ENCODE measurements at places on chromosomes 5 and 9.
A peak's percentile ranks its signal among the peaks of the same experiment; 100 is the strongest.

DNA sequence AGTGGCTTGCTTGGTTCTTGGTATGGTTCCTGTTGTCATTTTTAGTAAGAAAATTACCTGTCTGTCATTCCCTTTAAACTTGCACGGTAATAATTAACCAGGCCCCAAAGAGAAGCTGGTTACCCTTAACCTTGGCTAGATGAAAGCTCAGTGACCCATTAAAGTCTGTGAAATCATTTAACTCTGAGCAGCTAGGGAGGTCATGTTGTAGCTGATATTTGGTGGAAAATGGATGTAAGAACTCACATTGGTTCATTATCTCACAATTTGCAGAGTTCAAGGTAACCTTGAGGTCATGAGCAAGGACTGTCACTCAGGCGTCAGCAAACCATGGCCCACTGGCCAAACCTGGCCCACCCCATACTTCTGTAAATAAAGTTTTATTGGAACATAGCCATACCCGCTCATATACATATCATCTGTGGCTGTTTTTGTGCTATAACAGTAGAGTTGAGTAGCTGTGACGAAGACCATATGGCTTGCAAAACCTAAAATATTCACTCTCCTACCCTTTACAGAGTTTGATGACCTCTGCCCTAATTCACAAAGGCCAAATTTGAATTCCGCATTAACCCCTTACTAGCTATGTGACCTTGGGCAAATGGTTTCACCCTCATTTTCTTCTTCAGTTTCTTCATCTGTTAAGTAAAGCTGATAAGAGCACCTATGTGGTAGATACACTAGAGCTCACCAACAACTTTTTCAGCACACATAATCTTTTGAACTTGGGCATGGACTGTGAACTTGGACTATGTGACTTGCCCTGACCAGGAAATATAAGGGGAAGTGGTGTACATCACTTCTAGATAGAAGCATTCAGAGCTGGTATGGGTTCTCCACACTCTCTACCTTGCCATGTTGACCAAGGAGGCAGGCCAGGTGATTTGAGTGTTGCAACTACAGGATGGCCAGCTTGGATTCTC lies 61.5 kb upstream of the CPEB4 start:
- DNase-seq, result no peak

- DNase-seq, result no peak
Observed at GRCh38 chr5:153988510-153988909, 50.2 kb downstream of the FAM114A2 start.

DNA sequence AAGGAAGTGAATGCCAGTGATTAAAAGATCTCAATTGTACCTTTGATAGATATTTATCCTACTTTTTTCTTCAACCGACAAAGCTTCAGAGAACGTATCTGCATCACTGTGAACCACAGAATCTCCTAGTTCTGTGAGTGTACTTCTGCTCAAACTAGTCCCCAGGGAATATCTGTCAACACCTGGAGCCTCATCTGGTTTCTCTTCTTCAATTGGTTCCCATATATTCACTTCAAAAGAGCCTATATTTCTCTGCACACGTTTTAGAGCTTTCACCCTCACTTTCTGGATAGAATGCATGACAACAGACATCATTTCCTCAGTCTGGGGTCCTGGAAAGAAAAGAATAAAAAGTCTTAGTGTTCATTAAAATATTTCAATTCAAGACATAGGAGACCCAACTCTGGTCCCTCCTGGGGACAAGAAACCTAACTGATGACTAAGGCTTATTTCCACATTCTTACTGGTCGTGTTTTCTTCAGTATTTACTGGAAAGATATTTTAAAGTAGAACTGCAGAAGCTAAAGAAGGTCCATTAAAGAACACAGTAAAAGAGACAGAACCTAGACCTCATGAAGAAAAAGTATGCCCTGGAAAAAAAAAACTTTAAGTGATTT lies 64.3 kb downstream of the CPLANE1 start:
- no peak for DNase-seq

DNA sequence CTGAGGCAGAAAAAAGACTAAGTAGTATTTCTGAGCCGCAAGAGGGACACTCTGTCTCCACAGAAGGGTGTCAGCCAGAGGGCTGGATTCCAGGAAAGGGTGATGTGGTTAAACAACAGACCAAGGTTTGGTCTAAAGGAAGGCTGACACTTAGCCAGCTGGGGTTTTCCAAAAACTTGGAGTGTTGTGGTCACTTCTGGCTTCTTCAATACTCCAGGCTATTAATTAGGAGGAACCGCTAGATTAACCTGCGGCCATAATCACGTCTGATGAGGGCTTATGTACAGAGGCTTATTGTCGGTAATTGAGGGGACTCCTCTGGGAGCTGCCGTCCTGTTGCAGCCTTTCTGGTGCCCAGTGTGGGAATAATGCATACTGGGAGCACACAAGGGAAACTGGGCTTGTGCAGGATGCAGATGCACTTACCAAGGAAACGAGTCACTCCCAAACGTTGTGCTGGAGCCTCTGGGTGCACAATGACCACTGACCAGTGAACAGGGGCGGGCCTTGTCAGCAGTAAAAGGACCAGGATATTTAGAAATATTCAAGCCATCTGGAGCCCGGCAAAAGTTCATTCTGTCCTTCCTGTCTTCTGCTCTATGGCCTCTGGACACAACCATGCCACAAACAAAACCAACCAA lies 70.2 kb upstream of the TUT7 start:
- no peak for DNase-seq

GRCh38 chr9:128218518-128219389 lies 15.6 kb downstream of the DNM1 start:
- DNase-seq, result peak; percentile 100

DNA sequence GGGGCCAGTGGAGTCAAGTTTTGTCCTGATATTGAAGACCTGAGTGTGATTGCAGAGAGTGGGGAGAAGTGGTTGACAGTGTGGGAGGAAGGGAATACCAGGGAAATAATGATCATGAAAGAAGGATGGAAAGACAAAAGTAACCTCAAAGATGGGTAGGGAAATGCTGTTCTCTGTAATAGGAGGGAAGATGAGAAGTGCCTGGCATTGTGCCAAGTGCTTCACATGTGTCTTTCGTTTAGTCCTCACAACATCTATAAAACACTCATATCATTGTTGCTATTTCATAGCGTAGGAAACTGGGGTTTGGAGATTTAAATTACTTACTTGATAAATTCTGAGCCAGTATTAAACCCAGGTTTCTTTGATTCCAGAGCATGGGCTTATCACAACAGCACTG lies 472.3 kb downstream of the LRRC70 start:
- no peak for DNase-seq

GRCh38 chr9:36911037-36911436 lies 123.0 kb downstream of the PAX5 start:
- DNase-seq, result no peak

DNA sequence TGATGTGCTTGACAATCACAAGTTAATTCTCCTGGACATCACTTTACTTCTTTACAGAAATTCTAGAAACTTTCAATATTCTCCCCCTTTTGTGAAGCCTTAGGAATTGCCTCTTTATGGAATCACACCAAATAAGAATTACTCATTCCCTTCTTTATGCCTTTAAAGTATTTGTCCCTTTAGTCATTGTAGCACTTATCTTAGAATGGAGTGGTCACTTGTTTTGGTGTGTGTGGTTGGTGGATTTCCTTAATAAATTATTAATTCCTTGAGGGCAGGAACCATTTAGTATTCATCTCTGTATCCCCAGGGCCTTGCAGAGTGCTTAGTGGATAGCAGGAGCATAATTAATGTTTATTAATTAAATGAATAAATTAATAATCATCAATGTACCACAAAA lies 307.0 kb downstream of the ARRDC3 start:
- DNase-seq, result no peak

Measured in iPS-NIHi11 (cell line).